Renal cortical epithelial cell (primary cell): ENCODE measurements at places on chromosomes 13 and 19.

DNA sequence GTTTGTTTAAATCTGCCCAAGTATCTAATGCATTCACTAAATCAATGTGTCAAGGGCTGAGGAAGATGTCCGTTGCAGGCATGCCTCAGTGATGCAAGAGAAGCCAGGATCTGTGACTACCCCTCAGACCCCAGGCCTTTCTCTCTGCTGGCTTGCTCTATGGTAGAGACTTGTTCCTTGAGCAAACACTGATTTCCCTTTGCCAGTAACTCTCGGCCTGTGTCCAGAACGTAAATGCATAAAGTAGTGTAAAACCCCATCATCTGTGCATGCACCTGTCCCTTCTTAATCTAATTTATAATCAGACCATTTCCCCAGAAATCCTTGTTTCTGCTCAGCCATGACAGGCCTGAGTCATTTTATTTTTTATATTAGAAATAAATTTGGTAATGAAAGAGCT lies 28.7 kb upstream of the FRY start:
- DNase-seq: no peak

DNA sequence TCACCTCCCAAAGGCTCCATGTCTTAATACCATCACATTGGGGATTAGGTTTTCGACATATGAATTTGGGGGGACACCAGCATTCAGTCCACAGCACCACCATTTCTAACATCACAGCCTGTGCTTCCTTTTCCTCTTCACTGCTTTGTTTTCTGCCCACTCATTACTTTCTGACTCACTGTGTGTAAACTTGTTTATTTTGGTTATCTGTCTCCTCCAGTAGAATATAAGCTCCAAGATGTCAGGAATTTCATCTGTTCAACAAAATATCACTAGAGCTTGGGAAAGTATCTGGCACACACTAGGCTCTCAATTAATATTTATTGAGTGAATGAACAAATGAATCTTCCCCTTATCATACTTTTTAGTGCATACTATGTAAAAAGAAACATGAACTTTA lies 152.0 kb downstream of the NUFIP1 start:
- peak; percentile 55 for DNase-seq

GRCh38 chr19:41441321-41441945 lies 1.5 kb upstream of the ERICH4 start:
- no peak for DNase-seq

DNA sequence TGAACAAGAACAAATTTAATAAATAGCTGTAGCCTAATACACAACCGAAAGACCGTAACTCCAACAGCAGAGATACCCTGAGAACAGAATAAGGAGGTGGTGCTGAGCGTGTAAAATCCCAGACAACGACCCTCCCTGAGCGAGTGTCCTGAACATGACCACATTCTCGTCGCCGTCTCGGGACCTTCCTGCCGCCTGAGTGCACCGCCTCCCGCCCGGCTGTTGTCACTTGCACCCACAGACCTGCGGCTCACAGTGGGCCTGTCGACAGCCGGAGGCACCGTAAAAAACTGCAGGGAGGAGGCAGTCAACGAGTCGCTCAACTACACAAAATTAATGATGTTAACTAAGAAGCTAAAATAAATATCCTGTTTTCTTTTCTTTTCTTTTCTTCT lies 35.8 kb upstream of the GRTP1 start:
- no peak for DNase-seq
